ENCODE measurements at places on chromosomes 3 and 15. TPM values are rescaled to one million over a fixed set of nuclear protein-coding genes. Genes with fewer than 3 reads are reported as not detected.

Gene ATXN7
- 31.0 TPM for total RNA-seq

Gene CCR8
- total RNA-seq = not detected

Gene LRRC2
- total RNA-seq = 1.9 TPM

Gene SLC28A2
- not detected for total RNA-seq

Gene GOLGA6D
- total RNA-seq = not detected

Gene ZNF660
- 6.2 TPM for total RNA-seq

Gene COL6A5
- not detected for total RNA-seq

Gene CSPG4
- 134 TPM for total RNA-seq

Gene SGO1
- total RNA-seq = 0.23 TPM

Gene SENP5
- 26.5 TPM for total RNA-seq

Gene CELSR3
- total RNA-seq = 0.65 TPM

Gene PLA2G4E
- not detected for total RNA-seq

Gene IP6K1
- 33.3 TPM for total RNA-seq

Data from posterior vena cava (tissue), 2 donors.